Stimulated activated CD4-positive, alpha-beta T cell treated with anti-CD3 and anti-CD28 coated beads, Interleukin-15, amount 100 ng/mL, for 1 hour (primary cell): ENCODE measurements at places on chromosomes 1 and 21.

- no peak for DNase-seq
Measured at GRCh38 chr1:244460197-244460596, 876 bp upstream of the CATSPERE start.

DNA sequence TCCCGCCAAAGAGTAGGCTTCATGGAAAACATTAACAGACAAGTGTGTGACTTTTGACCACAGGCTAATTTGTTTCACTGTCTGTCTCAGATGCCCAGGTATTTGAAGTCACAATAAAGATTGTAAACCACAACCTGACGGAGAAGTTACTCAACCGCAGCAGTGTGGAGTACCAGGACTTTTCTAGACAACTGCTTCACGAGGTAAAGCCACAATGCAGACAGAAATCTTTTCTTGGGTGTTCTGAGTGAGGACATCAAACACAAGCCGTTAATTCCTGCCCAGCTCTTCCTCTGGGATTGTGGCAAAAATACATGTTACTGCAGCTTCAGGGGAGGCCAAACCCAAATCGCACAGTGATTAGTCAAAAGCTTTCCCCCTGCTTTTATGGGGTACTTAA is 31.0 kb downstream of the UMODL1 start:
- no peak for DNase-seq

DNA sequence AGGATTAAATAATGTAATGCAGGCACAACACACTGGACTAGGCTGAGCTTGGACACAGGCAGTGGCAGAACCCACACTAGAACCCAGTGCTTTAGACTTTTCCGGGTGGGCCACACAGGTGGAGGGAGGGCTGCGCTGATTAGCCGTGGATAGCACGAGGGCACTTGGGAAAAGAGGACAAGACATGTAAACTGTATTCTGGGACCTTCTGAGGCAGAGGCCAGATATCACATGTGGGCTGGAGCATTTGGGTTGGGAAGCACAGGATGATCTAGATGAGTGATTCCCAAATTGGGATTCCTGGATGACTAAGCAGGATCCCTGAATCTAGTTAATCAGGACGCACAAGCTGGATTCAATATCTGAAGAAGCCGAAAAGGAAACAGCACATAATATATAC is 20.3 kb upstream of the A3GALT2 start:
- no peak for DNase-seq

DNA sequence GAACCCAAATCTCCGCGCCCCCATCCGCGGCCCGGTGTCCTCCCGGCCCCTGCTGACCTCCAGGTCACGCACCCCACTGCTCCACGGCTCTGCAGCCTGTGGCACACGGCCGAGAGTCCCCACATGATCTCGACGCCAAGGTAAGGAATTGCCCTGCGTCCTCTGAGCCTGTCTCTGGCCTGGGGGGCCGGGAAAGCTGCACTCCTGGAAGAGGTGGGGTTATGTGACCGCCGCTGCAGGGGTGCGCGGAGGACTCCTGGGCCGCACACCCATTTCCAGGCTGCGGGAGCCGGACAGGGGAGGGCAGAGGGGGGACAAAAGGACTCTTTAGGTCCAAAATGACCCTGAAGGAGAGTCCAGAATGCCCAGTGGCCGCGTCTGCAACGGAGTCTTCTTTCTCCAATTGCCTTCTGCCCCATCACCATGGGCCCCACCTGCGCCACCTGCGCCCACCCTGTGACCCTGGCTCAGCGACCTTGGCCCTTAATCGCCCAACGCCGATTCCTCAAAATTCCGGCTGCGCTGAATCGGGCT is 997 bp upstream of the SIM2 start:
- no peak for DNase-seq

GRCh38 chr1:46527474-46528296 is 23.8 kb downstream of the KNCN start:
- peak; percentile 60 for DNase-seq

DNA sequence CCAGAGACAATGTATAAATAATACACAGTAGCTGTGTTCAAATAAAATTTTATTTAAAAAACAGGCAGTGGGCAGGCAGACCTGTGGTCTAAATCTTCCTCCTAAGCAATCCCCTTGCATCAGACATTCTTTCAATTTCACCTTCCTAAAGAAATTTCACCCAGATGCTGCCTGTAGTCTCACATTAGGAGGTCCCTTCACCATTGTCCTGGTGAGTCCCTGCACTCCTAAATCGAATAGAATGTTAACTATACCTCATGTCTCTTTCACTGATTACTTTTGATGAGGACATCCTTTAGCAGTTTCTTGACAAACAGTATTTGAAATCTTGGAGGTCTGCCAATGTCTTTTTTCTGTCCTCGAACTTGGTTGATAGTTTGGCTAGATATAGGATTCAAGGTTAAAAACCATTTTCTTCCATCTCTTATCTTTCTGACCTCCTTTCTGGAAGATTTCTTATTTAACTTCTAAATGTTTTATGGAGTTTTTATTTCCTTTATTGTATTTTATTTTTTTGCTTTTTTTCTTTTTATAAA is 77.5 kb downstream of the LPGAT1 start:
- no peak for DNase-seq

DNA sequence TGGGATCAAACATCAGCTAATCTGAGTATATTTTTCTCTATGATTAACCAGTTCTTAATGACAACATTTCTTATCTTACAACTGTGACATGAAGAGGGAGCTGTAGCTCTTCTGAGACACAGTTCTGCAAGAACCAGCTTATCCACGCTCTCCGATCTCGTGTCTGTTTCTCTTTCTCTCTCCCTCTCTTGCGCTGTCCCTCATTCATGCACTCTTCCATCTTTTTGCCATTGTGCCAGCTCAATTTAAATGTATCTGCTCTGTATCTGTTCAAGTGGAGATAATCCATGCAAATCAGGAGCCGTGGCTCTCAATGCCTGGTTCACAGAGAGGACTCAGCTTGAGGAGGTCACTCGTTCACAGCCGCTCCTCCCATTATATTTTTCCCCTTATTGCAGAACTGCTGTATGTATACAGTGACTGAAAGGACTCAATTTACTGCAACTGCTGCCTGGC is 494.7 kb upstream of the ADGRL2 start:
- DNase-seq, result no peak

DNA sequence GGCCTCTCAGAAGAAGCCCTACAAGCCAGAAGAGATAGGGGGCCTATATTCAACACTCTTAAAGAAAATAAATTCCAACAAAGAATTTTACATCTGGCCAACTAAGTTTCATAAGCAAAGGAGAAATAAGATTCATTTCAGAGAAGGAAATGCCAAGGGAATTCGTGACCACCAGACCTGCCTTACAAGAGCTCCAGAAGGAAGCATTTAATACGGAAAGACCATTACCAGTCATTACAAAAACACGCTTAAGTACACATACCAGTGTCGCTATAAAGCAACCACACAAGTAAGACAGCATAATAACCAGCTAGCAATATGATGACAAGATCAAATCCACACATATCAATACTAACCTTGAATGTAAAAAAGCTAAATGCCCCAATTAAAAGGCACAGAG is 704.9 kb upstream of the CHRM3 start:
- DNase-seq, result no peak

GRCh38 chr1:9652379-9653209 is 1.1 kb downstream of the PIK3CD start:
- DNase-seq, result peak; percentile 47

GRCh38 chr1:67719329-67720196 is 34.6 kb downstream of the GADD45A start:
- DNase-seq, result no peak

DNA sequence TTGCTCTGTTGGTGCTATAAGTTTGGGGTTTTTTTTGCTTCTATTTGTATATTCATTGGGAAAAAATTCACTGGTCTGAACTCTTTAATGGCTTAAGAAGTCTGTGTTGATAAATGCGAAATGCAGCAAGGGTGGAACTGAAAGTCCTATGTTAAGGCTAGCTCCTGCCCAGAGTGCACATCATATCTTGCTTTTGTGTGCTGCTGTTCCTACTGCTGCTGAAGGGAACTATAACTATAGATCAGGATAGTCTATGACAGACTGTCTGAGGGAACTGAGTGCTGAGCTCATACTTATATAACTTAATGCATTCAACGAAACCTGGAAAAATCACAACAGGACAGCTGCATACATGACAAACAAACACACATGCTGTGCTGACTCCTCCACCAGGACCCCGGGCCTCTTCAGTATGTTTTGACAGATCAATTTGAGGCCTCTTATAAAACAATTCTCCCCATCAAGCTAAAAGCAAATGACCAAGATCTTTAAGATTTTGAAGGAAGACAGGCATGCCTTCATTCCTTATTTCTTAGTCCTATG is 1031.5 kb upstream of the ADGRL2 start:
- no peak for DNase-seq

- no peak for DNase-seq
Measured at GRCh38 chr1:63533931-63534330, 10.6 kb downstream of the EFCAB7 start.

- no peak for DNase-seq
Measured at GRCh38 chr1:33435096-33435820, 4.4 kb upstream of the PHC2 start.
